ENCODE measurements at places on chromosomes 7 and 10.
A peak's percentile ranks its signal among the peaks of the same experiment; 100 is the strongest.

DNA sequence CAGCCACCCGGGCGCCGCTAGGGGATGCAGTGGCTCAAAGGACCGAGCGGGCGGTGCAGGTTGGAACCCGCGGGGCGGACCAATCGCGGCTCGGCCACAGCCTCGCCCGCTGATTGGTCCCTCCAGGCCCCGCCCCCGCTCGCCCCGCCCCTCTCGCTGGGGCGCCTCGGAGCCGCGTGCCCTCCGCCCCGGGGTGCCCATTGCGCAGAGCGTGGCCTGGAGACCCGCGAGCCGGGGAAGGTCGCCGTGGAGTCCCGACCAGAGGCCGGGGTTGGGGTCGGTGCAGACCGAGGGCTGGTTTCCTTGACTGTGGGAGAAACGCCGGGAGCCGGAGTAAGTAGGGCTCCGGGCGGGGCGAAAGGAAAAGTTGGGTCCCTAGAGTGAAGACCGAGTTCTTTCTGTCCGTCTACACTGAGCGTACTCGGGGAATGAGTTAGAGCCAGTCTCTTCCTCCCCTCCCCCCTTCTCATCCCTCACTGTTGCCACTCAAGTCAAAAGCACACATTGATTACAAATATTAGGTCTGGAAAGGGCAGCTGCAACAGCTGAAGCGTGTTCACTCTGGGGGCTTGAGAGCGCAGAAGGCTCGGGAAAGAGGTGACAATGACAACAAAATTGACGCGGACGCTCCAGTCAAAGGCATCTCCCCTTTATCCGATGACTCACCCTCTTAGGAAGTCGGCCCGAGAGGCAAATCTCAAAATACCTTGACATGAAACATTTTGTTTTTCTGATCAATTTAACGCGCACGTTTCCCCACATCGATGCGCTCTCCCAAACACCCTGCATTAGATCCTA is 843 bp upstream of the GATA3 start:
- peak; percentile 90 for DNase-seq

GRCh38 chr7:154738216-154738615 is 264.7 kb downstream of the PAXIP1 start:
- DNase-seq = no peak

GRCh38 chr7:76267107-76267893 is 35.2 kb upstream of the HSPB1 start:
- DNase-seq = no peak

GRCh38 chr10:69879634-69880257 is 78.0 kb downstream of the COL13A1 start:
- DNase-seq = no peak

- DNase-seq = no peak
Observed at GRCh38 chr10:88042160-88043100, 179.0 kb downstream of the PTEN start.

- no peak for DNase-seq
Observed at GRCh38 chr10:47051741-47052238, 140.6 kb downstream of the PTPN20 start.

- peak; percentile 29 for DNase-seq
Observed at GRCh38 chr10:132836832-132837540, 51.0 kb upstream of the NKX6-2 start.

DNA sequence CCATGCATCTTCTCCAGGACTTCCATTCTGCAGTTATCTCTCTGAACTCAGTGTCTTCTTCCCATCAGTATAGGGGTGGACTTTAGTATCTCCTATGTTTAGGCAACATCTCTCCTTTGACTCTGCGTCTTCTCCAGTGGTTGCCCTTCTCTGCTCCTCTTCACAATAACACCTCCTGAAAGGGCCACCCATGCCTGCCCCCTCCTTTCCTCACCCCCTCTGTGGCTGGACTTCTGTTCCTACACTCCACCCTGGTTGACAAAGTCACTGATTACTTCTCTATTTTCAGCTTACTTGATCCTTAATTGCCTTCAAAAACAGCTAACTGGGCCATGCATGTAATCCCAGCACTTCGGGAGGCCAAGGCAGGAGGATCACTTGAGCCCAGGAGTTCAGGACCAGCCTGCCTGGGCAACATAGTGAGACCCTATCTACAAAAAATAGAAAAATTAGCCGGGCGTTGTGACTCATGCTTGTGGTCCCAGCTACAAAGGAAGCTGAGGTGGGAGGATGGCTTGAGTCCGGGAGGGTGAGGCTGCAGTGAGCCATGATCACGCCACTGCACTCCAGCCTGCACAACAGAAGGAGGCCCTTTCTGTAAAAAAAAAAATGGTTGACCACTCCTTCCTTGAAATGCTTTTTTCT is 13.7 kb downstream of the SRGN start:
- no peak for DNase-seq

GRCh38 chr7:155222573-155222972 is 75.1 kb upstream of the INSIG1 start:
- DNase-seq = no peak

- no peak for DNase-seq
Observed at GRCh38 chr10:124446830-124447750, 2.7 kb downstream of the NKX1-2 start.

DNA sequence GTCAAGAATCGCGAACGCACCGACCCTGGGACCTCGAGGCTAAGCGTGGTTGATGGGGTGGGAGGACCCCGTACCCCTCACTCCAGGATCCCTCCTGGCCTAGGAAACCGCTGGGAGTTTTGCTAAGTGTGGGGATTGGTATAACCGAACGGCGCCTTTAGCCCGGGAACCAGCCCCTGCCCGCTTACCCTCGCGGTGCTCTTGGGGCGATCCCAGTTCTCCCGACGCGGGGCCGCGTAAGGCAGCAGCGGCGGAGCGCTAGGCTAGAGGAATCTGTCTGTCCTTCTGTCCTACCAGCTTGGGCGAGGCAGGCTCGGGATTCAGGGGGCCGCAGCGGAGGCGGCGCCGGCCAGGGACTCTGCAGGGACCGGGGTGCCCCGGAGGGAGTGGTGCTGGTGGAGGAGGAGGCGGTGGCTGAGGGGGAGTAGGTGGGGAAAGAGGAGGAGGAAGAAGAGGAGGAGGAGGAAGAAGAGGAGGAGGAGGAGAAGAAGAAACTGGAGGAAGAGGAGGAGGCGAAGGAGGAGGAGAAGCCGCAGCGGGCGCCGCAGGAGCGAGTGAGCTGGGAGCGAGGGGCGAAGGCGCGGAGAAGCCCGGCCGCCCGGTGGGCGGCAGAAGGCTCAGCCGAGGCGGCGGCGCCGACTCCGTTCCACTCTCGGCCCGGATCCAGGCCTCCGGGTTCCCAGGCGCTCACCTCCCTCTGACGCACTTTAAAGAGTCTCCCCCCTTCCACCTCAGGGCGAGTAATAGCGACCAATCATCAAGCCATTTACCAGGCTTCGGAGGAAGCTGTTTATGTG is 439 bp upstream of the EMX2 start:
- no peak for DNase-seq

- DNase-seq = no peak
Observed at GRCh38 chr10:128631801-128632241, 505.6 kb upstream of the MKI67 start.

- DNase-seq = no peak
Observed at GRCh38 chr7:108618056-108618455, 48.4 kb downstream of the DNAJB9 start.

DNA sequence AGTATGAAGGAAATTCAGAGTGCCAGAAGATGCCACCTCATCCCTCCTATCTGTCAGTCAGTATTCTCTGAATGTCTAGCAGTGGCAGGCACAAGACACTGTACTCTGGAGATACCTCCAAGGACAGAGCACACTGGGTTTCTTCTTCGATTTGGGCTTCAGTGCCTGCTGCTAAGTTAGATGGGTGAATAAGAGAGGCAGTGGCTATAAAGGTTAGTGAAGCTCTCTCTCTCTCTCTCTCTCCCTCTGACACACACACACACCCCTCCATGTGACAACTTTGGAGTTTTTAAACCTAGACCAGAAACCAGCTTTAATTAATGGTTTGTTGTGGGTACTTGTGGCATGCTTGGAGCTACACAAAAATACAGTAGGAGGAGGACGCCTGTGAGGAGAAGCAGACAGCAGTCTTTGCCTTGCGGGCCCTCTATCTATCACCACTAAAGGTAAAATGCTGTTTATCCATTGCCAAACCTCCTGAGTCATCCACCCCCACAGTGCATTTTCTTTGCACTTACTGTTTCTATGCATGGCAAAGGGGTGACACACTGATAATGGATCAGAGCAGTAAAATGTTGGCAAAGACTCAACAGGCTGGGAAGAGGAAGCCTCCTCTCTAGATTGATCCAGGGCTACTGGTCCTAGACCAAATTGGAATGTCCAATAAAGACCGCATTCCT is 102.5 kb downstream of the TRIL start:
- no peak for DNase-seq

DNA sequence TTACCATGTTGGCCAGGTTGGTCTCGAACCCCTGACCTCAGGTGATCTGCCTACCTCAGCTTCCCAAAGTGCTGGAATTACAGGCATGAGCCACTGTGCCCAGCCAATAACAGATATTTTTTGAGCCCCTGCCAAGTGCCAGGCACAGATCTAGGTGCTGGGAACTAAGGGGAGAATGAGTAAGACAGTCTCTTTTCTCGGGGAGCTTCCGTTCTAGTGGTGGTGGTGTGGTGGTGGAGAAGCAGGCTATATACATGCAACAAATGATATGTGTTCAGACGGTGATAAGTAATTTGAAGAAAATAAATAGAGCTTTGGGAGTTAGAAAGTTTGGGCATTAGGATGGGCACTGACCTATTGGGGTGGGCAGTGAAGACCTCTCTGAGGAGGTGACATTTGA is 76.7 kb upstream of the VKORC1L1 start:
- no peak for DNase-seq

- DNase-seq = no peak
Observed at GRCh38 chr7:112084520-112084971, 121.7 kb downstream of the DOCK4 start.

DNA sequence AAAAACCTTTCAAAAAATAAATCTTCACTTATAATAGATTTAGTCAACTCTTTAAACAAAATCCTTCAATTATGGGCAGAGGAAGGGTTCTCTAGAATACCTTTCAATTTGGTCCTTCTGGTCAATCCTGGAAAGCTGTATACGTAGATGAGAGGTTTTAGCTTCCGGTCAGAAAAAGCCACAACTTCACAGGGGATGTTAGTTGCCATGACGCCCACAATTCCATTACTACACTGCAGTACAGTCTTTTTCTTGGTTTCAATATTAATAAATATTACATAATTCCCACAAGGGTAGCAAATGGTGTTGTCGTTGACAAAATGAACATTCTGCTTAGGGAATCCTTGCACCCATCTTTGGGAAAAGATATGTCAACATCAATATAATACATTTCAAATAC is 1.7 kb downstream of the CFAP43 start:
- no peak for DNase-seq

GRCh38 chr10:80659289-80659688 is 121.6 kb downstream of the SH2D4B start:
- DNase-seq = no peak

DNA sequence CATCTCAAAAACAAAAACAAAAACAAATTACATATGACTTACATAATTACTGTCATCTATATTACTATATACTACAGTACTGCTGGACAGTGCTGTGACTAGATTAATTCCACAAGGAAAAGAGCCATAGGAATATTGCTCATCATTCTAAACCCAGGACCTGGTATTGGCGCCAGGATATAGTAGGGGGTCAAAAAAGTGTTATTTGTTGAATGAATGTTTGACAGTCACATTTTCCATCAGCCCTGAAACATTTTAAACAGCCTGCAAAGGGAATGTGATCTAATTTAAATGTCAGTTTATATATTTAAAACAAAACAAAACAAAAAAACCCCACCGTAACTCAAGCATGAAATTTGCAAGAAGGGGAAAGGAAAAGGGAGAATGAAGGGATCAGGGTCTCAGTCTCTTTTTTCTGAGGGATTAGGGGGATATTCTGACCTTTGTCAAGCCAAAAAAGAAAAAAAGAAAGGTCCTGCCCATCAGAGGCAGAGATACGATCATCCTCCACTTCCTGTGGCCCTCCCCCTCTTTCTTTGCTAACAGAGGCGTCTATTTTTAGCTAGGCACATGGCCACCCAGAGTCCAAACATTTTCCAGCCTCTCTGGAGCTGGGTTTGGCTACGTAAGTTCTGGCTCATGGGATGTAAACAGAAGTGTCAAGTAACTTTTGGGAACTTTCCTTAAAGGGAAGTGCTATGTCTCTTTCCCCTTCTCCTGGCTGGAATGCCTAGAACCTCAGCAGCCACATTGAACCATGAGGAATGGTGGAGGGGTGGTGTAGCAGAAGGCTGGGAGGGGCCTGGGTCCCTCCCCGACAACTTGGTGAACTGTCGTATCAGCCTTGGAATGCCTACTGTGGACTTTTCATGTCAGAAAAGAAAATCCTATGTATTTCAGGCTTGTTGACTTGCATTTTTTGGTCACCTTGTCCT is 44.6 kb upstream of the DLG5 start:
- DNase-seq = no peak

GRCh38 chr7:138495485-138495884 is 35.4 kb downstream of the TRIM24 start:
- DNase-seq = no peak

- no peak for DNase-seq
Observed at GRCh38 chr10:24887855-24888231, 64.6 kb downstream of the PRTFDC1 start.

DNA sequence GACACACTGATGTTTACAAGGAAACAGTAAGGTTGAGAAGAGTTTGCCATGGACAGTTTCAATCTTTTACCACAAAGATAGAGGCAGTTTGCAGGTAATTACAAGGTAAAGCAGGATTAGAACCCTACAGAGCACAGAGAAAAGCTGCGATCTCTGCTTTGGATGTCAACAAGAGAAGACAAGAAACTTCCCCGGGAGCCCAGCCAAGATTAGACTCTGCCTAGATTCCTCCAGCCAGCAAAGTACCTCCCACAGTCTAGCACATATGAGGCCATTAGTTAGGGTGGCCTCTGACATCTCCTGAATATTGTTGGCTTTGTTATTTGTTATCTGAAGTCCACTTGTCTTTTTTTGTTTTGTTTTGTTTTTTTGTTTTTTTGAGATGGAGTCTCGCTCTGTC is 178.1 kb downstream of the CALN1 start:
- DNase-seq = no peak

DNA sequence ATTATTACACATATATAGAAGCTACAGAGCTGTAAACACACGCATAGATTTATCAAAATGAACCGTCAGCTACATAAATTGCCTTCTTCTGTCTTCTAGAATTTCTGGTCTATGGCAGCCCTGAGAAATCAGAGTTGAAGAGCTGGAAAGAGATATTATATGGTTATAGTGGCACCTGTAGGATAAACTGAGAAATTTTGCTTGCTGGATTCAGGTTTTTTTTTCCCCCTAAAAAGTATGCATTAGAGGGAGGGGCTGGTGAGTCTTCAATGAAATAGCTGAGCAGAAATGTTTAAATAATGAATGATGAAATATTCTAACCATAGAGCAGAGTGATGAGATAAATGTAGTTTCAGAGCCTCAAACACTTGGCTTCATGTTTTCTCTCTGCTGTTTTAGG is 78.0 kb upstream of the DYNC1I1 start:
- no peak for DNase-seq

Measured in stimulated activated CD4-positive, alpha-beta T cell treated with anti-CD3 and anti-CD28 coated beads, Interleukin-1b, Interleukin-23, amount 100 ng/mL, for 1 hour (primary cell).